ENCODE measurements at places on chromosomes 4 and X.

DNA sequence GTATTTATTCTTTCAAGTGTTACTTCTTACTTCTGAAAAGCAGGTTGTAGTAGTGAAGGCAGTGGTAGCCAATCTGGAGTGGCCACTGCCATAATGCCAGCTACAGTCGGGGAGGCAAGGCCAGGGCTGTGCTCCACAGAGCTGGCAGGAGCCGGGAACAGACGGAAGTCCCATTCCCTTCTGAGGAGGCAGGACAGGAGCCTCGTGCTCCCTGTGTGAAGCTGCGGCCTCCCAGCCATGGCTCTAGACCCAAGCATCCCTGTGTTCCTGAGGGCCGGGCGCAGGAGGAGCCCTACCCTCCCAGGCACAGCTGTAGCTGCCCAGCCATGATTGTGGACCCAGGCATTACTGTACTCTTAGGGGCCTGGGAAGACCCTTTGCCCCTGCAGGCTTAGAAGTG lies 461.8 kb downstream of the ADGRL3 start:
- DNase-seq = no peak

- no peak for DNase-seq
These were observed 114.9 kb downstream of the EFHC2 start for GRCh38 chrX:44228621-44229020.

- DNase-seq = no peak
These were observed 1.4 kb downstream of the ENOPH1 start for GRCh38 chr4:82431831-82432230.

- no peak for DNase-seq
These were observed 919 bp upstream of the SEC24B start for GRCh38 chr4:109432696-109433095.

DNA sequence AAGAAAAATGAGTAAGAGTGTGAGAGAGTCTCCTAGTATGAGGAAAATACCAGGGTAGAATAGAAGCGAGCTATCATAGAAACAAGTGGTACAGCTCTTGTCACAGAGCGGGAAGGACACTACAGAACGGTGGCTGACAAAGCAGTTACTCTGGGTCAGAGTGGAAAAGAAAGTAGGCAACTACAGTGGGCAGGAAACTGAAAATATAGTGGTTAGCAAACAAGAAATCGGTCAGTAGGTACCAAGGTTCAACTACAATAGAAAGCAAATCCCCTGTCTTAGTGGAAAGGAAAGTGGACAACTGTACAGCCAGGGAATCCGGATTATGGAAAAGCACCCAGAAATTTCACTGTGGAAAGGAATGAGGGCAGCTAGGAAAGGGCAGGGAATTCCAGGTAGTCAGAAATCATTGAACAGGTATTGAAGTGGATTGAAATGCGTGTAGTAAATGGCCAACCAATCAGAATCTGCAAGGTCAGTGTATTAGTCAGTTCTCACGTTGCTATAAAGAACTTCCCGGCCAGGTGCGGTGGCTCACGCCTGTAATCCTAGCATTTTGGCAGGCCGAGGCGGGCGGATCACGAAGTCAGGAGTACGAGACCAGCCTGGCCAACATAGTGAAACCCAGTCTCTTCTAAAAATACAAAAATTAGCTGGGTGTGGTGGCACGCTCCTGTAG lies 219.6 kb upstream of the DIAPH2 start:
- no peak for DNase-seq

DNA sequence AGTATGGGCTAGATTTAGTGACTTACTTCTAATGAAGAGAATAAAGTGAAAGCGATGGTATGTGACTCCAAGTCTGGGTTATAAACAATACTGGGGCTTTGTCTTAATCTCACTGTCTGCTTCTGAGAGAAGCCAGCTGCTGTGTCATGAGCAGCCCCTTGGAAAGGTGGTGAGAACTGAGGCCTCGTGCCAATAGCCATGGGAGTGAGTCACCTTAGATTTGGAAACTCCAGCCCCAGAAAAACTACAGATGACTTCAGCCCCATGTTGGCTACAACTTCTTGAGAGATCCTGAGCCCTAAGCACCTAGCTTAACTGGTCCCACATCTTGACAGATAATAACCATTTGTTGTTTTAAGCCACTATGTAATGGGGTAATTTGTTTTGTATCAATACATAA lies 77.6 kb downstream of the CWH43 start:
- DNase-seq = no peak

- DNase-seq = no peak
These were observed 68.8 kb upstream of the GRIA2 start for GRCh38 chr4:157151711-157152110.

DNA sequence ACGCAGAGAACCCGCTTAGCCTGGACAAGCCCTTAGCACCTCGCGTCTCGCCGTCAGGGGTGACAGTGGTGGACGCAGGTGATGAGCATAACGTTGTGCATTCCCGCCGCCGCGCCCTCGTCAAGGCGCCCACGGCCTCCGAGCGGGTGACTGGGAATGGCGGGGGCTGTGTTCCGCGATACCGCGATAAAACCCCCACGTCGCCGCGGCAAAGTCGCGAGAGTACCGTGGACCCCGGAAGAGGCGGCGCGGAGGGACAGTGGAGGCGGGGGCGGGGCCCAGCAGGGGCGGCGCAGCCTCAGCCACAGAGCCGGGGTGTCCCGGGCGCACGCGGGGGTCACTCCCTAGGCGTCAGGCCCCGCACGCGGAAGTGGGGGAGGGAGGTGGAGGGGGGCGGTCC lies 53.8 kb downstream of the ZFYVE28 start:
- DNase-seq = peak; percentile 43

GRCh38 chrX:134454506-134454905 lies 5.5 kb upstream of the HPRT1 start:
- DNase-seq = no peak

DNA sequence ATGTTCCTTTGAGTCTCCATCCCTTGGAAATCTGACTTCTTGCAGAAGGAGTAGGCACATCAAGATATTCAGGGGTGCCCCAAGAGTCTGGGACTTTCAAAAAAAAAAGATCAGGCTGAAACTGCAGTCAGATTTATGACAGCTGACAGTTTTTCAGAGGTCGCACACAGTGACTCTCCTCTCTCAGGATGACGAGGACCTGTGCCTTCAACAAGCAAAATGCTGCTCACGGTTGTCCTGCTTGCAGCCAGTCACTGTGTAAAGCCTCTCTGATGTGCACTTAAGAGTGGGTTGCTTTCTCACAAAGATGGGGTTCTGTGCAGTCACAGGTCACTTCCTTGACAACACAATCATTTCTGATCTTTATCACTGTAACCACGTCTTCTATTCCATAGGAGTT lies 178.2 kb downstream of the PTTG2 start:
- no peak for DNase-seq

GRCh38 chrX:67673741-67674274 lies 130.0 kb downstream of the AR start:
- no peak for DNase-seq

DNA sequence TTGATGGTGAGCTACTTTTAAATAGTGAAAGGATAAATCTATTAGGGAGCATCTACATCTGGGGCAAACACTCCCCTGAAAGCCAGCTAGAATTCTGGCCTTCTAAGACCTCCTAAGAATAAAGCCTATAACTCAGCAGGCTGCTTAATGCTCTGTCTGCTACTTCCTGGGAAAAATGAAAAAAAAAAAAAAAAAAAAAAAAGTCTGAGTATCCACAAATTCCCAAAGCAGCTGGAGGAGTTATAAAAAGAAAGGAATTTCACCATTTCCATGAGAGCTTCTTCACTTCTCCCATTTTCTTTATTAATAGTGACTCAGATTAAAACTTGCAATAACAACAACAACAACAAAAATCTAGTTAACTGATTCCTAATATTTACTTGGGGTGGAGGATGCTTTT lies 511.2 kb downstream of the INPP4B start:
- DNase-seq = no peak

GRCh38 chr4:75995727-75996126 lies 5.0 kb upstream of the SDAD1 start:
- DNase-seq = peak; percentile 64

DNA sequence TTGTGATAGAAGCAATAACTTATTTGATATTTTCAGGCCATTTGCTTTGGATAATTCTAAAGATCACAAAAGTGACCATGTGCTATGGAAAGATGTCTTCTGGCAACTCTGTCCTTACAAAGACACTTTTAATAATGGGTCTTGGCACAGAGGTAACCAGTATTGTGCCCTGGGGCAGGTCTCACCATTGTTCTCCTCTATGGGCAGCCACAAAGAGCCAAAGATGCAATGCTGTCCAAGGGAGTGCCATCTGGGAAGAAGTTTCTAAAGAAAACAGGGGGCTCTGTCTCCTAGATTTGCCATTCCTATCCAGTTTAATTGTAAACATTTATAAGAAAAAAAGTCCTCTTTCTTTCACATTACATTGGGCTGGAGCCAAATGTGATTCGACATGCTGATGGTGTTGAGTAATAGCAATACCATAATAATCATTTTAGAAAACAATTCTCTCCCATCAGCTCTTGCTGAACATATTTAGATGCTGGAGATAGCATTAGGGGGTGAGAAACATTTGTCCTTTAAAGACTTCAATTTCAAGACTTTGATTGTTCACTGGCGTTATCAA lies 179.9 kb downstream of the KIT start:
- no peak for DNase-seq

DNA sequence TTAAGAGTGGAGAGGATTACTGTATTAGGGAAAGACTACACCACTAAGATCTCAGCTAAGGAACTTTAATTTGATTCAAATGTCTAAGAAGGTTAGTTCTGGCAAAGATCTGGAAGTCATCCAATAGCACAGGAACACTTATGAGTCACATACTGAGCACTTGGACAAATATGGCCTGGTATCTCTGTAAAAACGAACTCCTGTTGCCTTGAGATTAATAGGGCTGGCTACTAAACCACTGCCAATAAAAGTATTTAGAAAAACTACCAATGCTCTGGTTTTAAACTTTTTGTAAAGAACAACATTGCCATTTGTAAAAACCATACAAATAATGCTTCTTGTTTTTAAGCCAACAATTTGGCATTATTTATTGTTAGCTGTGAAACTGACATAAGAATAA lies 70.5 kb downstream of the SEC24D start:
- no peak for DNase-seq

DNA sequence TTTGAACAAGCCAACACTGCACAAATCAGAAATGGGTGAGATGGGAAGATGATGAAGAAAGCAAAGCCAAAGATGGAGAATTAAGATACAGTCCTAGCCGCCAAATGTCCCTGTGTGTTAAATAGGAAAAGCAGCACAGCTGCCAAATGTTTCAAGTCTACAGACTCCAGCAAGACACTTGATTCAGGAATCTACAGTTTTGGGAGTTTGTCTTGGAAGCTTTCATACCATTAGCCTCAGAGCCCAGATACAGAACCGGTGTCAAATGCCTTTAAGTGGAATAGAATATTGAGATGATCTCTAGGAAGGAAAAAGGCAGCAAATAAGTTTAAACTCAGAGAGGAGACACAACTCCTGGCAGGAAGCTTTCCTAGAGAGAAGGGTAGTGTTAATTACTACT lies 30.3 kb downstream of the OPHN1 start:
- no peak for DNase-seq

GRCh38 chr4:95506264-95506663 lies 42.5 kb downstream of the UNC5C start:
- no peak for DNase-seq

DNA sequence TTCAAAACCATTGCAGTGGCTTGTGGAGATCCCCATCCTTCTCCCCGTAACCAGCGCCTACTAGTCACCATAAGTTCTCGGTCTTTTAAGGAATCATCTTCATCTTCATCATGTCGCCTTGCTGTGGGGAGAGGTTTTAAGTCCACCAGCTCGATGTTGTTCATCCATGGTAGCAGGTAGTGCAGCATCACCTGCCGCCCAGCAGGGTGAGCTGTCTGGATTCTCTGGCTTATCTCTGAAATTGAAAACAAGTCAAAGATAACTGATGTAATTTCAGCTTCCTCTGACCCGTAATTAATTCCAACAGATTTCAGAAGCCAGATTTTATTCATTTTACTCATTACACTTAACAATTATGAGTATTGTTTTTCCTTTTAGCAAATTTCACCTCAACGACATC lies 67.4 kb downstream of the ZAR1 start:
- DNase-seq = no peak

- no peak for DNase-seq
These were observed 546.5 kb downstream of the KLHL13 start for GRCh38 chrX:117570160-117570559.

DNA sequence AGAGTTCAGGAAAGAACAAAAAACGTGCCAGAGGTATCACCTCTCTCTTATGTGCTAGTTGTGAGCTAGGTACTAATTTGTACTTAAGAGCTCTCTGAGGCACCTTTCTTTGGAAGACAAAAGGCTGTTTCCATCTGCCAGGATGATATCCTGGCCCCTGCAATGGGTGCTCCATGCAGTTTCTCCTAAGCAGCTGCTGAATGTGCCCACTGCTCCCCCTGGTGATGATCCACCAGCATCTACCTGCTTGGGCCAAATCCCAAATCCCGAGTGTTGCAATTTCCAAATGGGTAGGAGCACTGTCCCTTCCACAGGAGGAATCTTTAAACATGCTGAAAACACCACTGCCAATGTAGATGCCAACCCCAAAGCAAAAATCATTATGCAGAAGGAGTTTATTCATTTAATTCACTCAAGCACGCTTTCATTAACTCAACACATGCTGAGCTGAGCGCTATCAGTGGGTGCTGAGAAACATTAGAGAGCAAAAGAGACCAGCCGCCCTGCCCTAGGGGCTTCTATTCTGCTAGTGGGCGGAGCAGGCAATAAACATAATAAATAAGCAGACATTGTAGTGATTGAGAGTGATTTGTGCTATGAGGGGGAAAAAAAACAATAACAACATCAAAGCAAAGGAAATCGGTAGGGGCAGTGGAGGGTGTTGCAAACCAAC lies 69.6 kb upstream of the C4orf50 start:
- no peak for DNase-seq

DNA sequence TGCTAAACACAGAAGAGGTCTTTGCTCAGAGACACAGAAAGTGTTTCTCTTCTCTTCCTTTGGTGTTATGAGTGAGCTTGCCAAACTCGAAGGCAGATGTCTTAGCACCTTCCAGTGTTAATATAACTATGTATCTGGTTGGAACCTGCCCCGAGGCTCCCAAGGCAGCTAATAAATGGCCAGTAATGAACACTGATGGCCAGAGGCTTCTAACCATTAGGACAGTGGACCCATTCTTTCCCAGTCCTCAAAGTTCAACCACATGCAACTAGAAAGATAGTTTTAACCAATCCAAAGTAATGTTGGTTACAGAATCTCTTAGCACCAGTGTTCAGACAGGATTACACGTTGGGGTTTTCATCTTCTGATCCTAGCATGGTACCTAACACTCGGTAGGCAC lies 42.7 kb upstream of the JADE1 start:
- DNase-seq = no peak

DNA sequence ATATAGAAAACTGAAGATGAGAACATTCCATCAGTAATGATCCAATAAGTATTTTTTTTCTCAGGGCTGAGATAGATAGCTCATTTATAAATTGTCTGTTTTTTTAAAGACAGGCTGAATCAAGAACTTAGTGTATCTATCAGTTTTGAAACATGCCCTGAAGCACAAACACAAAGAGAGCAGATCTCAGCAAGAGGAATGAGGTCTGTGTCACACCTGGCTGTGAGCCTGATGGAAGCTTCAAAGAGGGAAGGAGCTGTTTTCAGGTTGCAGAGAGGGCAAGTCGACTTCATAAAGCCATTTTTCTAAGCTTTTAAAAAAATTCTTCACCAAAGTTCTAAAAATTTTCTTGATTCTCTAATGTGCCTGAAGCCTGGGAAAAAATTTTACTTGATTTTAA lies 434.9 kb downstream of the PDGFC start:
- DNase-seq = no peak
